ENCODE measurements at places on chromosomes 12 and 14. TPM values are rescaled to one million over a fixed set of nuclear protein-coding genes. Genes with fewer than 3 reads are reported as not detected.
A peak's percentile ranks its signal among the peaks of the same experiment; 100 is the strongest.

Gene CDH24
- polyA plus RNA-seq = 9.7 TPM

DNA sequence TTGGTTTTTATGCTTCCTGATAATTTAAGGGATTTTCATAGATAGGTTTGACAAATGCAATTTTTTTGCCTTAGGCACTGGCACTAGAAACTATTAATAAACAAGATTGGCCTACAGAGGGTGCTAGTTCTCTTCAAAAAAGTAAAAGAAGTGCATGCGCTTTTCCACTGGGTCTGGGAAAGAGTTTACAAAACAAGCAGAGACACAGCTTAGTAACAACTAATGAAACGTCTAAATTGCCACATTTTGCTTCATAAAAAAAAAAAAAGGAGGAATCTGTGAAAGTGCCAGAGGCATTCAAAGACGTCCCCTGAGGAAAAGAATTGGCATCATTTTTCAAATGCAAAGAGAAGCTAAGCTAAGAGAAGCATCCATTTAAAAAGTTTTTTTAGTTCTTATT is 58.3 kb upstream of the EEA1 start:
- DNase-seq = peak; percentile 73

Gene CMA1
- not detected for polyA plus RNA-seq

DNA sequence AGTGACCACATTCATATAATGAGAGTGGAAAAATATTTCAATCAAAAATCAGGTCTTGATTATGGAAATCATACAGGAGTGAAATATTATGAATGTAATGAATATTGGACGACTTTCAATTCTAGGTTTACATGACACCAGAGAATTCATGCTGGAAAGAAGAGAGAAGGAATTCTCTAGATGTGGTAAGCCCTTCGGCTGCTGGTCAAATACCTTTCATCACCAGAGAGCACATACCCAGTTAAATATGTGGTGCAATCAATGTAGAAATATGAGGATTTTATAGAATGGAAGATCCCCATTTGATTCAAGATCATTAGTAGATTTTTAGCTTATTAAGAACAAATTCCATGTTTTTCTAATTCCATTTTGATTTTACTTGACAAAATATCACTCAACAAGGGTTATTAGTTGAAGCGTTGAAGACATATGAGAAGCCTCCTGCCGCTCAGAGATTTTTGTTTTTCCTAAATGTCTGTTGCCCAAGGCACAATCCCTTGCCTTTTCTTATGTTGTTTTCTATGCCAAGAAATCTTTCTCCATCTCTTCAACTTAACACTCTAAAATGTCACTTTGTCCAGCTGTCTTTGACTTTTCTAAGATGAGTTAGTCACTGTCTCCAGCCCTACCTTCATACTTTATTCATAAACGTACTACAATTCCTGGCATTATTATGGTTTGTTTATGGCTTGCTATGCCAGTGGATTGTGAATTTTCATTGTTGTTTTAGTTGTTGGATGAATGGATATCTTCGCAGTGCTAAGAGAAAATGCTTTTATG is 72.8 kb upstream of the ZDHHC17 start:
- DNase-seq = no peak

DNA sequence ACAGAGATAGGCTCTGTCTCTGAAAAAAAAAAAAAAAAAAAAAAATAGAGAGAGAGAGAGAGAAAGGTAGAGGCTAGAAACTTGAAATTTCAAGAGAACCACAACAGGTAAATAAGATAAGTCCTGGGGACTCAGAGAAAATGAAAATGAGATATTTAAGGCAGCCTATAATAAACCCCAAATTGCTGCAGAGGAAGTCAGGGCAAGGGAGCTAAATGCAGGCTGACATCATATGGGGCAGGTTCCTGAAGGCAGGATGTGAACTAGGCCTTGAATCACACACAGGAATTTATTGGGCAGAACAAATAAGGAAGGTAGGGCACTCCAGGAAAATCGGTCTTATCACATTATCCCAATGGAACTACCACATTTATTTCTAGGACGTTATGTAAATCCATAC is 54.9 kb upstream of the NUDT4 start:
- DNase-seq = no peak

DNA sequence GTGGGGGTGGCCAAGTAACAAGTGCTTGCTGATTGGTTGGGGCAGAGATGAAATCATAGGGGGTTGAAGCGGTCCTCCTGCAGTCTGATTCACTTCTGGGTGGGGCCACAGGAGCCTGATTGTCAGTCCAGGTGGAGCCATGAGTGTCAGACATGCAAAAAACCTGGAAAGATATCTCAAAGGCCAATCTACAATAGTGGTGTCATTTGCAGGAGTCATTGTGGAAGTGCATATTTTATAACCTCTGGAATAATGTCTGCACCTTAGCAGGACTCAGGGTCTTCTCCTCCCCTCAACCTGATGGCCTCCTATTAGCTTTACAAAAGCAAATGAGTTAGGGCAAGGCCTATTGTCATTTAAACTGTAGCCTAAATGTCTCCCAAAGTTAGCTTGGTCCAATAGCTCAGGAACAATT is 241.4 kb downstream of the NUAK1 start:
- DNase-seq = no peak

GRCh38 chr14:55327179-55327578 is 56.0 kb downstream of the FBXO34 start:
- no peak for DNase-seq
